ENCODE measurements at places on chromosomes 4 and X. TPM values are rescaled to one million over a fixed set of nuclear protein-coding genes. Genes with fewer than 3 reads are reported as not detected.

The RNF128 gene
- polyA plus RNA-seq = 9.4 TPM

The CSAG1 gene
- polyA plus RNA-seq = 0.86 TPM

The RAB41 gene
- polyA plus RNA-seq = 0.69 TPM

The TCEAL5 gene
- 28.3 TPM for polyA plus RNA-seq

The CT45A8 gene
- not detected for polyA plus RNA-seq

The TEX13B gene
- not detected for polyA plus RNA-seq

The CSAG3 gene
- polyA plus RNA-seq = not detected
